Activated effector memory CD4-positive, alpha-beta T cell treated with anti-CD3 and anti-CD28 coated beads, Interleukin-2, amount 50 U/mL, for 16 hours (primary cell): ENCODE measurements at places on chromosomes 4 and X.
A peak's percentile ranks its signal among the peaks of the same experiment; 100 is the strongest.

DNA sequence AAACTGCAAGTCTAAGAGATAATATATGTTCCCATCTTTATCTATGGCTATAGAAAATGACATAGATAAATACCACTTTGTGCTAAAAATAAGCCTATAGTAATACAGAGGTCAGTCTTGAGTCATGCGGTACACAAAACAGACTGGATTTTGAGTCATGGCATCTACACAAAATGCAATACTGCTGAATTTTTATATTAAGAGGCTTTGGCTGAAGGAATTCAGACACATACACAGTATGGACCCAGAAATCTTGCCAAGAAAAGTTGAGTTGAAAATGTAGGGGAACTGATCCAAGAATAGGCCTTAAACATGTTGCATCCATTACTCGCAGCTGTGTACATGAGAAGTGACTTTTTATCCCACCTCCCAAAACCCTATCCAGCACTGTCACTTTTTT is 184.4 kb downstream of the TENM3 start:
- no peak for DNase-seq

DNA sequence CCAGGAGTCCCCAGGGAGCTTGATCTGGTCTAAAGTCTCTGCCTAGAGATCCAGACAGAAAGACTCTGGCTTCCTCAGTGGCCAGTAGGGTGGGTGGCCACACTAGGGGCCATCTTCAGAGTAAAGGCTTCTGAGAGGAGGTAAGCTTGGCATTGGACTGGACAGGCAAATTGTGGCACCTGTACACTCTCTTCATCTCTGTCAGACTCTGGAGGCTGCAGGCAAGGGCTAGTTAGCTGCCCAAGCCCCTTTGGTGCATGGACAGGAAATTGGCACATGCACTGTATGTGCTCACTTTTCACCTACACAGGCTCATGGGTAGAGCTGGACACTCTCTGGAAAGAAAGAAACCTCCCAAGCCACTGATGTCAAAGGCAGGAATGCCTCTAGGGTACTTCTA is 142.8 kb downstream of the PJA1 start:
- no peak for DNase-seq

GRCh38 chrX:130106071-130106470 is 4.2 kb downstream of the ELF4 start:
- no peak for DNase-seq

GRCh38 chr4:6888506-6889071 is 21.0 kb upstream of the TBC1D14 start:
- peak; percentile 49 for DNase-seq

DNA sequence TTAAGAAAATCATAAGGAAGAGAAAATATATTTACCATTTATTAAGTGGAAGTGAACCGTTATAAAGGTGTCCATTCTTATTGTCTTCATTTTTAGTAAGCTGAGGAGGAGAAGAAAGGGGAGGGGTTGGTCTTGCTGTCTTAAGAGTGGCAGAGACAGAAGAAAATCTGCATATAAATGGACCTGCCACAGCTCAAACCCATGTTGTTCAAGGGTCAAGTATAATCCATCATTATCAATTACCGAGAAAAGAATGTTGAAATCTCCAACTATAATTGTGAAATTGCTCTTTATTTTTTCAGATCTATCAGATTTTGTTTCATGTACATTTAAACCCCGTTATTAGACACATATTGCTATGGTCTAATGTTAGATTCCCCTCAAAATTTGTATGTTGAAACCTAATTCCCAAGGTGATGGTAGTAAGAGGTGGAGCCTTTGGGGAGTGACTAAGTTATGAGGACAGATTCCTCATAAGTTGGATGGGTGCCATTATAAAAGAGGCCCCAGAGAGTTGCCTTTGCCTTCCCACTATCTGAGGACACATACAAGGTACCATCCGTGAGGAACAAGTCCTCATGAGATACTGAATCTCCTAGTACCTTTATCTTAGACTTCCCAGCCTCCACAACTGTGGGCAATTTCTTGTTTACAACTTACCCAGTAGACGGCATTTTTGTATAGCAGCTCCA is 58.5 kb upstream of the SMAD1 start:
- no peak for DNase-seq

- no peak for DNase-seq
Measured at GRCh38 chrX:95974890-95975289, 709.8 kb upstream of the DIAPH2 start.

DNA sequence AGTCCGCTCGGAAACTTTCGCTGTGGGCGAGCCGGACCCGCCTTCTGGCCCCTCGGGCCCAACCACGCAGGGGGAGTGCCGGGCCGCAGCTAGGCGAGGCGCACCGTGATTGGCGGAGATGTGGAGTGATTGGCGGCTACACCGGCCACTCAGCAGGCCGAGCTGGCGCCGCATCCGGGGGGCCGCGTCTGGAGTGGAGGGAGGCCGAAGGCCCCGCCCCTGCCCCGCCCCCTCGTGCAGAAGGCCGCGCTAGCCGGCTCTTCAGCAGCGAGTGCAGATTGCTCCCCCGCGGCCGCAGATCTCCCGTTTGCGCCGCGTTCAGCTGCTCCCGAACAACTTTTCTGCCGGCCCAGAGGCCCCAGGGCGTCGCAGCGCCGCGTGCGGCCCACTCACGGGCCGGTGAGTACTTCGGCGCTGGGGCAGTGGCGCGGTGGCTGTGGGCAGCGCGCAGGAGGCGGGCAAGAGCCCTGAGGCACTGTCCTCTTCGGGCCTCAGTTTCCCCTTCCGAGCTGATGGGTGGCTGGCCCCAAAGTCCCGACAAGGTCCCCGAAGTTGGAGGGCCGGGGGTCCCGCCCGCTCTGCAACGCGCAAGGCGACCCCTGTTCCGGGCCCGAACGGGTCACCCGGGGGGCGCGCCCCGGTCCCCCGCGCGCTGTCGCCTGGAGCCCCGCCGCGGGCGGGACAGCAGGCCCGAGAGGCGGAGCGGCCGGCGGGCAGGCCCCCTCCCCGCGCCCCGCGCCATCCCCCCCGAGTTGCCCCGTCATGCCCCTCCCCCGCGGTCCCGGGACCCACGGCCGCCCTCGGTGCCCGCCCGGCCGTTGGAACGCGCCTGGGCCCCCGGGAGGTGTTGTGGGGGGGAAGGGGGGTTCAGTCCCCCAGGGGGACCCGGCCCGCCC is at the start of gene WFS1:
Gene WFS1 (plus strand): TSS at position 235 of the 896 bp plus-strand sequence. CDS start 7,606 bp downstream, outside the sequence.
- peak; percentile 99 for DNase-seq

DNA sequence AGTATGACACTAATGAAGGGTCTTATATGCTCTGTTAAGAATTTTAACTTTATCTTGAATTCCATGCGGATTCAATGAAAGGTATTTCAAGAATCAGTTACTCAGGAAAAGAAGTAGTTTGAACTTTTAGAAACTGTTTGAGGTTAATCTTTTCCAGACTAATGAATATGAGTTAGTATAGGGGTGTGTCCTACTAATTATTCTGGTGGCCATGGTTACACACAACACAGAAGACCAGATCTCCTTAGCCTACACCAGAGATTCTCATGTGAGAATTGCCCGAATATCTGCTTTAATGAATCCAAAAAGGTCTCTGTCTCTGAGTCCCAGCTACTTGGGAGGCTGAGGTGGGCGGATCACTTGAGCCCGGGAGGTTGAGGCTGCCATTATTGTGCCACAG is 100.4 kb downstream of the MMRN1 start:
- no peak for DNase-seq

DNA sequence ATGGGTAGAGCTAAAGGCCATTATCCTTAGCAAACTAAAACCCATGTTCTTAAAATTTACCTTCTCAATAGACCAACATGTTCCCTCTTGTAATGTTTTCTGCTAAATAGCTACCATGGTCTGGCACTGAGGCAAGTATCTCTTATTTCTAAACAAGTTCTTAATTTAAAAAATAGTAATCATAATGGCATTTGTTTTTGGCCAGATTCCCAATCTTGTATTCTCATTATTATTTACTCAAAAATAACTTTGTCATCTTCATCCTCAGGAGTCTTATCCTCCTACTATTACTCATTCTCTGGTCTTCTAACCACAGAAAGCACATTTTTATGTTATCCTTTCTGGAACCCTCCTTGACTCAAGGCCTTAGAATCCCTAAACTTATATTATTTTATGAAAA is 931.2 kb downstream of the CCSER1 start:
- DNase-seq: no peak

DNA sequence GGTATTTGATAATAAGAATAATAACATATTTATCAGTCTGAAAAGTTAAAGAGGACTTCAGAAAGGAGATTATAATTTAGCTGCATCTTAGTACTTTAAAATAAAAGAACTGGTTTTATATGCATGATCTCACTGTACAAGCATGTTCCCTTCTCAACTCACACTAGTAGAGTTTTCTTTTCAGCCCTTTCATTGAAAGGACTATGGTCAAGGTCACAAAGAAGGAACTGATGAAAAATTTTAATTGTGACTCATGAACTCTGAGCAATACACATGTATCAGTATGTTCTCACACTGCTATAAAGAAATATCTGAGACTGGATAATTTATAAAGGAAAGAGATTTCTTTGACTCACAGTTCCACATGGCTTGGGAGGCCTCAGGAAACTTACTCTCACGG is 73.7 kb upstream of the NDST4 start:
- no peak for DNase-seq

DNA sequence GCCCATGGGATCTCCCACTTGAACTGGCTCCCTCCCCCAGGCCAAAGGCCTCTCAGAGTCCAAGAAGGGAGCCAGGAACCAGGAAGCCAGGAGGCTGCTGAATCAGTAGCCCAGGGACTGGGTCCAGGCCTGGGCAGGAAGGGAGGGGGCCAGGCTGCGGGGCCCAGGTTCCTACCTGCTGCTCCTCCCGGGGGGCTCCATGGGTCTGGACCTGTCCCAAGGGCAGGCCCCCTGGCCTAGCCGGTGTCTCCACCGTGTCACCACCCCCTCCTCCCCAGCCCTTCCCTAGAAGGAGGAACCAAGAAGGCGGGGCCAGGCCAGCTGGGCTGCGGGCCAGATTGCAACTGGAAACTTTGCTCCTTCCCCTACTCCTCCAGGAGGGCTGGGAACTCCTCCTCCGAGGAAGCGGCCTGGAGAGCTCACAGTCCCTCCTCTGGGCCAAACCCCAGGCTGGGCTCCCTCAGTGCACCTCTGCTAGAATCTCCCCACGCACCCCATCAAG is at the start of gene IQSEC2:
Gene IQSEC2 (minus strand): TSS at position 264 of the 502 bp plus-strand sequence.
- DNase-seq: no peak

GRCh38 chr4:133014473-133015135 is 134.5 kb upstream of the PCDH10 start:
- no peak for DNase-seq

DNA sequence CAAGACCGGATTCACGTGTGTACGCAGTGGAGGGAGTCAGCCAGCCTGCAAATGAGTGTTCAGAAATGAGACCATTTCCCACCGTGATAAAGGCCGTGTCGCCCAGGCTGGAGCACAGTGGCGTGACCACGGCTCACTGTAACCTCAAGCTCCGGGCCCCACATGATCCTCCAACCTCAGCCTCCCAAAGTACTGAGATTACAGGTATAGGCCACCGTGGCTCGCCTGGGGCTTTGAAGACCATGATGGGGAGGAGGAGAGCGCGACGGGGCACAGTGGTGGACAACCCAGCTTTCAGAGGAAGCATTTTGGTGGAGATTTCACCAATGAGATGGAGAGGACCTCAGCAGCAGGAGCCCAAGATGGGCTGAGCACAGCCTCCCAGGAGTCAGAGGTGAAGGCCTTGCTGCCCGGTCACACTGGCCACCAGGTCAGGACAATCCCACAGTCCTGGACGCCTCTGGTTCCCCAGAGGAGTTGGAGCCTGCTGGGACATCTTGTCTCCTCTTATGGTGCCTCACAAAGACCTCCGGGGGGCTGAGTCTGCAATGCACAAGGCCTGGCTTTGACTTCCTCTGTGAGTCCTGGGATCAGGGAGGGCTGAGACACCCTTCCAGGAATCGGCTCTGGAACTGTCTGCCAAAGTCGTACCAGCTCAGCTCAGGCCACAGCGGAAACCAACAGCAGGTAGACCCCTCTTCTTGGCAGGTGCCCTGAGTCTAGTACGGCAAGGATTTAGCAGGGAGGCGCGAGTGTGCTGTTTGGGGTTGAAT is 22.4 kb upstream of the MXD4 start:
- DNase-seq: peak; percentile 53

GRCh38 chr4:27293831-27294230 is 433.2 kb downstream of the STIM2 start:
- no peak for DNase-seq
